Kidney tubule cell (primary cell): ENCODE measurements at places on chromosomes 13 and 19.
A peak's percentile ranks its signal among the peaks of the same experiment; 100 is the strongest.

GRCh38 chr19:12801466-12802266, at the start of the genes PRDX2 and THSD8:
Gene PRDX2, minus strand, starts transcription at chr19:12801800. Its CDS starts 539 bp downstream, at chr19:12801261.
Gene THSD8, plus strand, starts transcription at chr19:12802069. Its CDS starts 3 bp downstream, at chr19:12802072.
- peak; percentile 75 for DNase-seq

GRCh38 chr19:10289167-10289835, 451 bp upstream of the ICAM5 start:
- peak; percentile 39 for DNase-seq

- DNase-seq: peak; percentile 23
Measured at GRCh38 chr19:4399812-4400134, 574 bp downstream of the SH3GL1 start.

- no peak for DNase-seq
Measured at GRCh38 chr13:46668931-46669525, 116.1 kb downstream of the LRCH1 start.

DNA sequence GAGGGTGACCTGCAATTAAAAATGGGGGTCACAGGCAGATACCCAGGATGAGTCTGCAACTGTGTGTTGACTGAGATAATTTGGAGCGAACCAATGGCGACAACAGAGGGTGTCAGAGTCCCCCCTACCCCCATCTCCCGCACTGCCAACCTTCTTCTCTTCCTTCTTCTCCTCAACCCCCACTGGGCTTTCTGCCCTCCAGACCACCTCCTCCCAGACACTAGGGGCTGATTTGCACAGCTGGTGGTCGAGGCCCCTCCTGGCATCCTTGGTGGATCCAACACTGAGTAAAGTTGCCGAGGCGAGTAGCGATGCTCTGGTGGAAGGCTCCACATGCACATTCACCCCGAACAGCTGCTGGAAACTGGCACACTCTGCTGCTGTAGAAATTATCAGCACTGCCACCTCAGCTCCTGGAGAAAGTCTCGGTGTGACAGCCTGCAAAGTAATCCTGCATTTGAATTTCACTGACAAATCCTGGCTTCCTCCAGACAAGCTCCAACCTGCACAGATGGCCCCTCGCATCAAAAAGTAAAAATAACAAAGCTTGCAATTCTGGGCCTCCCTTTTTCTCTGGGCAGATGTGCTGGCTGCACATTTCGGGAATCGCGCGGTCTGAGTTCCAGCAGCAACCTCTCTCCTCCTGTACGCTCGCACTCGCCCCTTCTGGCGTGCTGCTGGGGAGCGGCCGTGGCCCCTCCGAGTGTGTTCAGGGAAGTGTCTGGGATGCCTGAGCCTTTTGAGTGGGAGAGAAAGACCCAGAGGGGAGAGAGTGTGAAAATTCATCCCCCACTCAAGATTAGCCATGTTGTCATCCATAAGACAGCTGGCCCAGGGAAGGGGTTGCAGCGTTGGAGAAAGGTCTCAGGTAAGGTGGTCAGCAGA, 28.5 kb downstream of the CCNE1 start:
- DNase-seq: no peak

GRCh38 chr13:113998781-113999617, 25.1 kb upstream of the C13orf46 start:
- no peak for DNase-seq

DNA sequence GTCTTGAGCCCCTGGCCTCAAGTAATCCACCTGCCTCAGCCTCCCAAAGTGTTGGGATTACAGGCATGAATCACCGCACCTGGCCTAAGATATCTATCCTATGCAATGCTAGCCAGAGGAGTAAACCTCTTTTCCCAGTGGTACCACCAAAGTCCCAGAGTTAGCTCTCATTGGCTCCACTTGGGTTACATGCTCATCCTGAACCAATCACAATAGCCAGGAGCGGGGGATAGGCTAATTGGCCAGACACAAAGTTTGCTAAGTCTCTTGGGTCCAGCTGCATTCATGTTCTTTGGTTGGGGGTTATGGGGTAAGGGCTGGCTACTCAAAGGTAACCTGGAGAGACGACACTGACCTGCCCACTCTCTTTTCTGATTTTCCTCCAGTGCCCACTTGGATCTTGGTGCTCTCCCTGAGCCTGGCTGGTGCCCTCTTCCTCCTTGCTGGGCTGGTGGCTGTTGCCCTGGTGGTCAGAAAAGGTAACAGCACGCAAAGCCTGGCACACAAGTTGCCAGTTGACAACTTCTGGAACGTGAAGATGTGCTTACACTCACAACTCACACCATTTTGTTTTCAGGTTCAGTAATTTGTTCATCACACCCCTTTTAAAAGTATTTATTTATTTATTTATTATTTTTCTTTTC, 7.8 kb downstream of the C19orf38 start:
- DNase-seq: peak; percentile 22

- DNase-seq: peak; percentile 28
Measured at GRCh38 chr19:34662919-34663318, 14.0 kb downstream of the SCGB2B2 start.

DNA sequence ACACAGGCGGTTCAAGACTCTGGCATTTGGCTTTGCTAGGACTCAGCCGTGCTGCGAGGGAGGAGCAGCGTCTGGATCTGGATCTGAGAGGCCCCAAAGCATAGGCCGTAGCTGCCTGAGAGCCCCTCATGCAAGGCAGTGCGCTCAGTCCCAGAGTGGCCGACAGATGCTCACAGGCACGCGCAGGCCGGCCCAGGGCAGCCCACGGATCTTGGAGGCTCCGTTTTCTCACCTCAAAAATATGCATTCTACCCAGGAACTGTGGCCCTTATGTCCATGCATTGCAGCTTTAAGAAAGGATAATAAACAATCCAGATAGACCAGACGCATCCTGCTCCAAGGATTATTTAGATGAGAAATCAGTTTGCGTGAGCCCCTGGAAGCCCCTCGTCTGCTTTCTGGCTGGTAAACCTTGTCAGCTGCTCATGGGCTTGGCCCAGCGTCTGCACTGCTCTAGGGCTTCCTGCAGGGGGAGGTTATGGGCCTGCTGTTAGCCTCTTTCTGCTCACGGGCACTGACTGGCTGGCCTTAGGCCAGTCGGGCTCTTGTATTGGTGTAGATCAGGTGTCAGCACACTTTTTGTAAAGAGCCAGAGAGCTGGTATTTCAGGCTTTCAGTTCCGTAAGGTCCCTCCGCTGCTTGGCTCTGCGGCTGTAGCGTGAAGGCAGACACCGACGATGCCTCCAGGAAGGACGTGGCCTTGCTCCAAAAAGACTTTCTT, 24.2 kb downstream of the TEX29 start:
- DNase-seq: no peak

DNA sequence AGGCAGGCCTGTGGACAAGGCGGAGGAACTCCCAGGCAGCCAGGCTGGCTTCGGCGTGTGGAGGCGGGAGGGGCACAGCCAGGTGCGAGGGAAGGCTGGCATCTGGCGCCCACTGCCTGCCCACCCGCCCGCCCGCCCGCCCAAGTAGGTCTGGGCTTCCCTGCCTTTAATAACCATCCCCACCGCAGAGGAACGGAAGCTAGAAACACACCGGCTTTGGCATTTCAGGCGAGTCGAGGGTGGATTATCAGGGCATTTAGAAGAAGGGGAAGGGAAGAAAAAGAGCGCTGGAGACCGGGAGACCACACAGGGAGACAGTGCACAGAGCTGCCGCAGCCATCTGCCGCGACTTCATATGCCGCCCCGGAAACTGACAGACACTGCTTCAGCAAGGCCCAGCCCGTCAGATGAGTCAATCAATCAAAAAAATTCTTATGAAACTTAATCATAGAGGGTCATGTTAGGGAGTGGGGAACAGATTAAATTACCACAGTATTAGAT, 199.7 kb downstream of the TSHZ3 start:
- DNase-seq: no peak
